ENCODE measurements at places on chromosomes 3 and 15.

DNA sequence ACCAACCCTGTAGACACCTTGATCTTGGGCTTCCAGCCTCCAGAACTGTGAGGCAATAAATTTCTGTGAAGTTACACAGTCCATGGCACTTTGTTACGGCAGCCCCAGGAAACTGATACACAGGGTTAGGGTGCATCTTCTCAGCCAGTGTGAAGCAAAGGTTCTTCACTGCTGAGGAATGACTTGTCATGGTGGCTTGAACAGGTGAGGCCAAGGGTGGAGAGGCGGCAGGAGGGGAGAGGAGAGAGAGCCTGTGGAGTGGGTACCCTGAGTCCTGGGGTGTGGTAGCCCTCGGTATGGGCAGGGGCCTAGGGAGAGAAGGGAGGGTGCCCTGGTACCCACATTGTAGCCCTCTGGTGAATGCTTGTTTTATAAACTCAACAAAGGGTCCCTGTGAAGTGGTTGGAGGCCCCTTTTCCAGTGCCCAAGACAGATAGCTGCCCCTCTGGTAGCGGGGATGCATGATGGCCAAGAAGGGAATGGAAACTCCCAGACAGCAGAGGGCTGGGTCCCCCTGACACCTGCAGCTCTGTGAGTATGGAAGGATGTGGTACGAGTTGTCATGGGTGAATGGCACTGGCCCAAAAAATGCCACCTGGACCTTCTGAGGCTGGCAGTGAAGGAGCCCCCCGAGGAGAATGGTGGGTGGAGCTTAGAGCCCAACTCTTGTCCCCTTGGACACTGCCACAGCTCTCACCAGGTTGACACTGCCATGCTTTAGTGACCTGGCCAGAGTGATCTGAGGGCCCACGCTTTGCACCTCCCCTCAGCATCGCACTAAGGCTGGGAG lies 49.6 kb downstream of the SPSB4 start:
- no peak for DNase-seq

DNA sequence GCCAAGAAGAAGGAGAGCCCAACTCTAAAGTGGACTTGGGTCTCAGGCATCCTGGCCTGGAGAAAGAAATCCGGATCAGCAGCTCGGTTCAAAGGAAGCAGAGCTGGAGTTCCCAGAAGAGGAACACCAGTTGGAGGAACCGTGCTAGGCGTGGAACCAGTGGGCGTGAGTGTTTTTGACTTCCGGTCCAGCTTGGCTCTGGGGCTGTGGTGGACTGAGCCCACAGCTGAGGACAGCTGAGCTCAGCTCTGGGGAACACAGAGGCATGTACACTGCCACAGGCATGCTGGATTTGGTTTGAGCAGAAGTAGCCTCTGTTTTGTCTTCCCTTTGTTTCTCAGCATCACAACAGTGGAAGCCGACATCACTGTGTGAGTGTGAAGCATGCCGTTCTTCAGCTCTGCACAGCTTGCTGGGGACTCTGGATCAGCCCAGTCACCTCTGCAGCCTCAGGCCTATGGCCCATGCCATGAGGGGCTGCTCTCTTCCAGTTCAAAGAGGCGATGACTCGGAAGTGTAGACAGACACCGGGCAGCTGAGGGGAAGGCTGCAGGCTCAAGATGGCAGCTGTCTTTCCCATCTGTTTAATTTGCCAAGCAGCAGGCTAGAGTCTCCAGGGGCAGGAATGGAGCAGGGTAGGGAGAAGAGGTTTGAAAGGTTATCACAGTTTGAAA lies 185.8 kb upstream of the UBE3A start:
- no peak for DNase-seq

GRCh38 chr3:52463416-52463815 lies 8.0 kb downstream of the NISCH start:
- no peak for DNase-seq

- DNase-seq: no peak
These were observed 20.0 kb upstream of the PIAS1 start for GRCh38 chr15:68034081-68034480.

GRCh38 chr3:125434582-125435011 lies 59.5 kb upstream of the ZNF148 start:
- DNase-seq: no peak

- no peak for DNase-seq
These were observed 289.1 kb downstream of the GAP43 start for GRCh38 chr3:115912372-115912771.

DNA sequence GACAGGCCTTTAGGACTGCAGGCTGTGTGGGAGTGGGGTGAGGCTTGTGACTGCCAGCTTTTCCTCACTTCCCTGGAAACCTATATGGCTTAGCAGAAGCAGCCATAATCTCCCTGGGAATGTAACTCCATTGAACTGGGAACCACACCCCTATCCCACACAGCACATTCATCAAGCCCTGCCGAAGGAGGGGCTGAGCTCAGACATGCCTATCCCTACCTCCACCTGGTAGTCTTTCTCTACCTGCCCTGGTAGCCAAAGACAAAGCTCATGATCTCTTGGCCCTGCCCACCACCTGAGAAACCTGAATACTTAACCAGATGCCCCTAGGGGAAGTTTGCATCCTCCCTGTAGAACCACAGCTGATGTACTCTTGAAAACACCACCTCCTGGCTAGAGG lies 219.8 kb downstream of the UNC13C start:
- DNase-seq: no peak

- DNase-seq: no peak
These were observed 23.6 kb downstream of the CCR1 start for GRCh38 chr3:46184469-46184868.

DNA sequence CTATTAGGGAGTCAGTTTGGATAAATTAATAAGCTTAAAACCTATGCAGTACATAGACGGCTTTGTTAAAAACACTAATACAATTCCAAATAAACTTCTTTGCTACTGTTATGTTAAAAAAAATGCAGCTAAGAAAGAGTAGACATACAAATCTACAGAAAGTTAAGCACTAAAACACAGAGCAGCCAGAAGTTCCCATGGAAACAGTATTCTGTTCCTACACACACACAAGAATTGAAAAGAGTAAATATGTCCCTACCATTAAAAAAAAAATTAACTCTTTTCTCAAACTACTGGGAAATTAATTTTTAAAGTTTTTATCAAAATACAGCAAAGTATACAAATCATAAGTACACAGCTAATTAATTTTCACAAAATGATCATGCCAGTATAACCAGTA lies 71.6 kb downstream of the CLASP2 start:
- no peak for DNase-seq

- DNase-seq: no peak
These were observed 60.5 kb downstream of the CERS3 start for GRCh38 chr15:100468285-100468684.

DNA sequence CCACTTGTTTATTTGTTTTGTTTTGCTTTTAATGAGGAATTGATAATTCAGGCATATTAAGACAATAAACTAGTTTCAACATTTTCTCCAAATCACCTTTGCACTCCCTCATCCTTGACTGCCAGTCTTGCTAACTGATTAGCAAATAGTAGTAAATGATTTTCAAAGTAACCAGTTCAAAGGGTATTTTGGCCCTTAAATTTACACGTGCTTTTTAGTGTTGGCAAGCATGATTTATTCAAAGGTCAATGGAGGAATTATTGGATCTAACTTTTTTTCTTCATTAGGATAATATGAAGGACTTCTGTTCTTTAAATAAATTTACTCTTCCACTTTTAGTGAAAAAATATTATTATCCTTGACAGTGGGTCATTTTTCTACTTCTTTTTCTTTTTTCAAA lies 53.8 kb downstream of the BCHE start:
- no peak for DNase-seq

GRCh38 chr3:190721330-190721729 lies 141.2 kb downstream of the GMNC start:
- no peak for DNase-seq

GRCh38 chr3:86973440-86973839 lies 17.5 kb downstream of the VGLL3 start:
- no peak for DNase-seq

DNA sequence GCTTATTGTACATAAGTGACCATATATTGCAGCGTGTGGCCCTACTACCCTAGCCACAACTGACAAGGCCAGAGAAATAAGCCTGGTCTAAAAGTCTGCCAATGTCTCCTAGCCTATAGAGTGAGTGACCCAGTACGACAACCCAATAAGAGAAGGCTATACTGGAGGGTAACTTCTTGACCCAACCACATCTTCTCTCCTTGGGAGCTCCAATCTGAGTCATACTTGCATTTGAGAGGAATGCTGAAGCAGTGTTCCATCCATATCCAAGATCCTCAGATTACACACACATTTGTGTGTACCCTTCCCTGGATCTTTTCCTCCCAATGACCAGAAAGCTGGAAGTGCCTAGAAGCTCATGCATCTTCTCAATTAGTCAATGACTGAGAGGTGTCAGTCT lies 11.3 kb upstream of the STT3B start:
- no peak for DNase-seq

GRCh38 chr3:186746008-186746407 lies 28.8 kb downstream of the KNG1 start:
- no peak for DNase-seq

DNA sequence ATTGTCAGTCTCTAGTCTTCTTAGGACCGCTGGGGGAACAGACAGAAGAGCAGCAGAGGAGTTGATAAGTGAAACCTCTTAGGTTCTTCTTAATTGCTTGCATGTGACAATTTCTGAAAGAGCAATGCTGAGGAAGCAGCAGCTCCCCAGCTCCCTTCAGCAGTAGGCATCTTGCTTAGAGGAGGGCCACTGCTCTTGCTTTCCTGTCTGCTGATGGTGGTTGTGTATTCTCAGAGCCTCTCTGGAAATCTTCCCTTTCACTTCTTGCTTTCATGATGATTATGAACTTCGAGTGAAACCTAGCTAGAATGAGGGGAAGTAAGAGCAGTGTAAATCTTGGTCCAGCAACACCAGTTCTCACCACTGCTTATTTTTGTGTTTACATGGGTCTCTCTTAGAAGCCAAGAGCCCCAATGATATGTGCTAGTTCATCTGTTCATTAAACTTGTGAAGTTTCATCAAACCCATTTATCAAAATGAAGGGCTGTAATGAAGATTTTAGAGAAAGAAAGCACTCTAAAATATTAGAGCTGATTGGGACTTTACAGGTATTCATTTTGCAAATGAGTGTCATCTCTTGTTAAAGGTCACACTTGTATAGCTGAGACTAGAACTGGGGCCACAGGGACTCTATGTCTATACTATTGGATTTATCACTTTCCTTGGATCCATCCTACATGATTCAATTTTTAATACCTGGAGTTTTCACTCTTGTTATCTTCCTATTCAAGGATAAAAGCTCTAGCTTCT lies 246.7 kb downstream of the LPP start:
- DNase-seq: no peak

- no peak for DNase-seq
These were observed 1.2 kb upstream of the LRRC15 start for GRCh38 chr3:194370753-194371152.

DNA sequence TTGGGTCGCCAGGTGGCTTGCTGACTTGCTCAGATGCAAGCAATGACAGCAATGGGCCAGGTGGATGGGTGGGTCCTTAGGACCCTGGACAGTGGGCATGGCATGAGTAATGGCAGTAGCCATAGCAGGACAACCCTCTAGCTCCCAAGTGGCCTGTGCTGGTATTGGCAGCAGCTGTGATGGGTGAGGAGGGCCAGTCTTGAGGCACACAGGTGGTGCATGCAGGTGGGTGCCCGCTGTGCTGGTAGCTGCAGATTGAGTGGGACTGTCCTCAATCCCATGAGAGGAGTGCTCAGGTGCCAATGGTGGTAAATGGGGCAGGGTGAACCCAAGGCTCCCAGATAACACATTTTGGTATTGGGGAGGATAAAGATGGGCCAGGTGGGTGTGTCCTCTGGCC lies 24.2 kb downstream of the AGBL1 start:
- no peak for DNase-seq

DNA sequence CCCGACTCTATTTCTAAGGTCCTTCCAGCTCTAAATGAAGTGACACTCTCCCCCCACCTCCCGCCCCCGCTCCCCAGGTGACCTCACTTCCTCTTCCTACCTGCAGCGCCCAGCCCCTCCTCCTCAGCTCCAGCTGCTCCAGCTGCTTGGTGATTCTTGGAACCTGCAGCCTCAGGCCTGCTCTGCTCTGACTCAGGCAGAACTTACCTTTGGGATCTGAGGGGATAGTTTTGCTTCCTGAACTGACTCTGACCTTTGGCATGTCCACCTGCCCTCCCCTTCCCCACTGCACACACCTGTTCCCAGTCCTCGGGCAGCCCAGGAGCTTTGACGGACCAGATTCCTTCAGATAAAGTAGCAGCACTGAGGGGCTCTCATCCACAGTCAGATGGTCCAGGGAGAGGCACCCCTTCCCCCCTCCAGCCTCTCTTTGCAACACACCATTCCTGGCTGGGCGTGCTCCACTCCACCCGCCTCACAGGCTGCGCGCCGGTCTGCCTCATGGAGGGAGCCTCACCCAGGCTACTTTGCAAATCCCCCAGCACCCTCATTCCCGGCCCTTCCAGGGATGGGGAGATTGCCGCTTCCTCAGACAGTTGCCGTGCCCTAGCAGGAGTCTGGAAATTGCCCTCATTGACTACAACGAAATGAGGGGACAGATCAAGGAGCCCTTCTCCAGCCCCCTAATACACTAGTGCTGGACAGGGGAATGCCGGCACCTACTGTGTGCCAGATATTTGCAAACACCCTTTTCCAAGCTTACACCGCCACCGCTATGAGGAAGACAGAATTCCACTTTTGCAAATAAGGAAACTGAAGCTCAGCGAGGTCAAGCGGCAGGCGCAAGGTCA lies 692 bp upstream of the C15orf39 start:
- DNase-seq: no peak

DNA sequence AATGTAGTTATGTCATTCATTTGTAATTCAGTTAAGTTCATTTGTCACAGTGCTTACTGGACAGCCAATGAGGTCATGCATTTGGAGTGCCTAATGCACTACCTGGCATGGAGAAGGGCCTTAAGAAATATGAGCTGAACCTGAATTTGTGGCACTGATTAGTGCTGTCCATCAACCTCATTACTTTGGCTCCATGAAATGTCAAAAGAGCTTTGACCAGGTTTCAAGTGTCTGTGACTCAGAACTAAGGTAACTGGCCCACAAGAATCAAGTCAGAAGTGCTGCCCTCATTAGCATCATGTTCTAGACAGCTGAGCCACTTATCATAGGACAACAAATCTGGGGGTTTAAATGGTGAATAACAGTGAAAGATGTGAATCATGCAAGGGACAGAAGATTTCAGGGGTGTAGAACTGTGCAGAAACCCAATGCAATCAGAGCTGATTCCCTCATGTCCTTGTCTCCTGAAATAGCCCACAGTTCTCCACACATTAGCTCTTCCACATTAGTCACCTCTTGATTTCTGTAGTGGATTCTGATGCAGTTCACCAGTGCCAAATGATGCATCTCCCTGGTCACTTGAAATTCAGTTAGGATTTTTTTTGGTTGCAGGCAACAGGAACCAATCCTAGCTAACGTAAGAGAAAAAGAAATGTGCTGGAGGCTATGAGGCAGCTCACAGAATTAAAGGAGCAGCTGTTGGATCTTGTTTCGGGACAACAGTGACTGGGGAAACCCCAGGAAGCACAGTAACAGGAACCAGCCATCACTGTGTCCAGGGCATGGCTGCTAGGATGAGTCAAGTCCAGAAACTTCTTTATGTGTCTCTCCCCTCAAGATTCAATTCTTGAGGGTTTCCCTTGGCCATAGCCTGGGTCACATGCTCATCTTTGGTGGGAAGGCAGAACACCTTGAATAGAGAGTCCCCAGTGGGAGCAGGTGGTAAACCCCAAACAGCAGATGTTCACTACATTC lies 38.7 kb downstream of the CHST2 start:
- DNase-seq: no peak
